Activated T-helper 1 cell treated with Interleukin-2 at 50 U/mL for 16 hours (primary cell): ENCODE measurements at places on chromosomes 7 and 10.

- no peak for DNase-seq
Observed at GRCh38 chr10:100805543-100806355, 60.4 kb downstream of the PAX2 start.

- DNase-seq = no peak
Observed at GRCh38 chr10:30219971-30220751, 128.9 kb downstream of the MTPAP start.

- no peak for DNase-seq
Observed at GRCh38 chr7:101896941-101897340, 79.5 kb downstream of the CUX1 start.

- no peak for DNase-seq
Observed at GRCh38 chr7:78769481-78770101, 683.9 kb downstream of the MAGI2 start.

DNA sequence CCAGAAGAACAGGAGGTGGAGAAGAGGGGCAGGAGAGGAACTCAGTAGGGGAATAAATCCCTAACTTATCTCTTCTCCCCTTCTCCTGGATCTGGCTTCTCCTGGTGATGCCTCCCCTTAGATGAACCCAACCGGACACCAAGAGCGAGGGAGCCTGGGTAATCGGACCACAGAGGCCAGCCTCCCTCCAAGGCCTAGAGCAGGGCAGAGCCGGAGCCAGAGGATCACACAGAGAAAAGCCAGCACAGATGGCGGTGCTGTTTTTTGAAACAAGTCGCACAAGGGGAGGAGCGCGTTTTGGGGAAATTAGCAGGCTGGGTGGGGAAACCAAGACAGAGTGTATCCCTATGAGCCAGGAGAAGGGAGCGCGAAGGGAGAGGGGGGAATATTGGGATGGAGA lies 4.9 kb upstream of the SRRM3 start:
- no peak for DNase-seq
